ENCODE measurements at places on chromosomes 2 and 18. TPM values are rescaled to one million over a fixed set of nuclear protein-coding genes. Genes with fewer than 3 reads are reported as not detected.

- no peak for DNase-seq
These were observed 91.2 kb downstream of the HDAC4 start for GRCh38 chr2:239309398-239310245.

DNA sequence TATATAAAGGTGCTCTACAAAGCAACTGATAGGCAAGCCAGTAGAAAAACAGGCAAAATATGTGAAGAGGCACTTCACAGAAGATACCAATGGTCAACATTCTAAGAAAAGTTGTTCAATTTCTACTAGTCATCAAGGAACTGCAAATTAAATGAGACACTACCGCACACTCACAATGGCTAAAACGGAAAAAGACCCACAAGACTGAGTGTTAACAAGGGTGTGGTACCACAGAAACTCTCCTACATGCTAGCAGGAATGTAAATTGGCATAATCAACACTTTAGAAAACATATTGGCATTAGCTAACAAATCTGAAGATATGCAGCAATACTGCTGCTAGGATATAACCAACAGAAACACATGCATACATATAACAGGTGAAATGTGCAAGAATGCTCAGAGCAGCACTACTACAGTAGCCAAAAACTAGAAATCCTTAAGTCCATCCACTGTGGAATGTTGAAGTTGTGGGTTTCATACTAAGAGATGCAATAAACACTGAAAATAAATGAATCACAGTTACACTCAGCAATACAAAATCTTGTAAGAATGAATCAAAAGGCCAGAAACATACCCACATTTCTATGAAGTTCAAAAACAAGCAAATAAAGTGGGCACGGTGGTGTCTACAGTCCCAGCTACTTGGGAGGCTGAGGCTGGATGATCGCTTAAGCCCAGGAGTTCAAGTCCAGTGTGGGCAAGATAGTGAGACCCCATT is 9.2 kb downstream of the RNU4ATAC start:
- DNase-seq: no peak

DNA sequence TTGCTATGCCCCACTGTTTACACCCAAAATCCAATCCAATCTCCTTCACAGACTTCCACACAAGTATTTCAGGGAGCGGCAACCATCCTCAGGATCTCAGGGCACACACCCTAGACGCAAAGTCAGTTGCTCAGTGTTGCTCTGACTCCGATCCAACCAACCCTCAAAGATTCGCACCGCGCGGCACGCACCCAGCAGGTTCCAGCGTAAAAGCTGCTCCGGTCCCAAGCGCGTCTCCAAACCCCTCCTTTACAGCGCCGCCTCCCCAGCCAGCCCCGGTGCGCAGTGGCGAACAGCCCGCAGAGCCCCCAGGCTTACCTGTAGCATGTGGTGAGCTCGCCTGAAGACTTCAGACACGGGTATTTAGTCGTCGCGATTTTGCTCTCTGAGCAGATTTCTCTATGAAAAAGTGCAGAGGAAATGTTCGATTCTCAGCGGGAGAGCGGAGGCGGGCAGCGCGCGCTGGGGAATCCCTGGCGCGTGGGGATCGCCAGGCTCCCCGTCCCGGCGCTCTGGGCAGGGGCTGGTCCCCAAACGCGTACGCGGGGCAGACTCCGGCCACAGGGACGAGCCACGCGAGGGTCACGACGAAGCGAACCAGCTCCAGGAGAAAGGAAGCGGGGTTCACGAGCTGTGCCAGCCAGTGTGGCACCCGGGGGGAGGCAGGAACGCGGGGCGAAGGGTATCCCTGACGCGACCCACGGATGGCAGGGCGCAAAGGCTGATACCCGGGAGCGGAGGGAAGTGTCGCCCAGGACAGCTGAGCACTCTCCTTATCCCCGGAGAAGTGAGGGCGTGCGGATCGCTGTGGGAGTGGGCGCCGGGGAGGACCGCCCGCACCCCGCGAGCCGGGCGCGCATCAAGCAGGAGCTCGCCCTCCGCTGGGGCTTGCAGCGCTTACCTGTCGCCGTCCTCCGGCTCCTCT is 650 bp downstream of the CCBE1 start:
- DNase-seq: peak; percentile 54

DNA sequence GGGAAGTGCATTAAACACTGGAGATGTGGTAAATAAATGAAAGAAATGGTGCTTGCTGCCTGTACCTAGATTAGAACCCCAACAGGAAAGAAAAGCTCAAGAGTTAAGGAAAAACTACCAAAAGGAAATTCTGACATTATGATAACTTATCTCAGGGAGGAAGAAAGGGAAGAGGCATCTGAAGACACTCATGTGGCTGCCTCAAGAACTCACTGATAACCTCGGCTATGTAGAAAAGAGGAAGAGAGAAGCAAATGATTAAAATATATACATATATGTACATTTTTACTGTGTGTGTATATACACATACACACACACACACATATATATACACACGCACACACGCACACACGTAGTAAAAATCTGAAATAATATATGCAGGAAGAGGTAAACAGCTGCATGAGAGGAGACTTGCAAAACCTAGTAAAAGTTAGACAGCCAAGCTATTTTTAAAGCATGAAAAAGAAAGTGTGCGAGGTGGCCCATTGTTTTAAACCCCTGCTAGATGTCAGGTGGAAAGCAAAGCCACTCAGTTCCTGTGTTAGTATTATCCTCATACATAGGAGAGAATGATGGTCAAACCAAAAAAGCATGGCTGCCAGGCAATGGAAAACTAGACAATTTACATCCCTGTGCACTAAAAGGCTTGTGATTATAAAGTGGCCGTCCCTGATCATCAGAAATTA is 483.0 kb upstream of the NRP2 start:
- DNase-seq: no peak

The IL18RAP gene
- not detected for total RNA-seq

The SELENOI gene
- total RNA-seq: 32.1 TPM

The PSMA8 gene
- total RNA-seq: not detected
